ENCODE measurements at places on chromosomes 4 and X.

DNA sequence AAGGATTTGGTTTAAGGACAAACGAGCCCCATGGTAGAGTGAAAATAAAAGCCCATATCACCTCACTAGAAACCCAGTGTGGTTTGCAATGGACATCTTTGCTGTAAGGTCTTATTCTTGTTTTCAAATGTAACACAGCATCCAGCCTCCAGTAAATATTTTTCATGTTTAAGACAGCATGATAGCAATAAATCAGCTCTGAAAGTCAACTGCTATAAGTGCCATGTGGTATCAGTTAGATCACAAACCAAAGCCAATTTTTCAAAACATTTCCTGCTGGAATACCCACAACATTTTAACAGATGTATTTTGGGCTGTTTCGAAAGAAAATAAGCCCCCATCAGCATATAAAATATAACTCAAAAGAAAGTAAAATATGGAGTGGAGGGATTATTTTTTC is 24.0 kb upstream of the SCML1 start:
- no peak for DNase-seq

- no peak for DNase-seq
These were observed 169.8 kb downstream of the NHS start for GRCh38 chrX:17544821-17545220.

DNA sequence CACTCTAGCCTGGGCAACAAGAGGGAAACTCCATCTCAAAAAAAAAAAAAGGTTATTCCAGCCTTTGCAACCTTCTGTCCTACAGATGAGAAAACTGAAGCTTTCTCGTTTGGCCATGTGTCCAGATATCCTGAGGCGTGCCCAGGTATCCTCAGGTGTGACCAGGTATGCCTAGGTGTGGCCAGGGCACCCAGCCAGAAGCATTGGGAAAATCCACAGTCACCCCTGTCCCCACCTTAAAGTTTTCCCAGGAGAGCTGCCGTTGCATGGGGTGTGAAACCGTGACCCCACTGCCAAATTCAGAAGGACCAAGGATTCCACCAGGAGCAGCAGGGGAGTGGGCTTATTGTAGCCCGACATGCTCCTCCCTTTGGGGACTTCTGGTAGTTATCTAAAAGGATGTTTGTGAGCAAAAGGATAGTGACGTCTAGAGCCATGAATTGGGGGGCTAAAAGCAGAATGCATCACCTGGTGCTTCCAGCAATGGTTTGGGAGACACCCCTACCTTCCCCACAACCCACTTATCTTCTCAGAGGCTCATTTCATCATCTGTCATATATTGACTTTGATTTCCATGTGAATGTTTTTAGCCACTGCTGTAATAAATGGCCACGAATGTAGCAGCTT is 4.0 kb upstream of the DHRSX start:
- DNase-seq: no peak

GRCh38 chr4:161829591-161829990 is 334.2 kb downstream of the FSTL5 start:
- DNase-seq: no peak

- no peak for DNase-seq
These were observed 380.6 kb downstream of the INPP4B start for GRCh38 chr4:142465526-142465925.

DNA sequence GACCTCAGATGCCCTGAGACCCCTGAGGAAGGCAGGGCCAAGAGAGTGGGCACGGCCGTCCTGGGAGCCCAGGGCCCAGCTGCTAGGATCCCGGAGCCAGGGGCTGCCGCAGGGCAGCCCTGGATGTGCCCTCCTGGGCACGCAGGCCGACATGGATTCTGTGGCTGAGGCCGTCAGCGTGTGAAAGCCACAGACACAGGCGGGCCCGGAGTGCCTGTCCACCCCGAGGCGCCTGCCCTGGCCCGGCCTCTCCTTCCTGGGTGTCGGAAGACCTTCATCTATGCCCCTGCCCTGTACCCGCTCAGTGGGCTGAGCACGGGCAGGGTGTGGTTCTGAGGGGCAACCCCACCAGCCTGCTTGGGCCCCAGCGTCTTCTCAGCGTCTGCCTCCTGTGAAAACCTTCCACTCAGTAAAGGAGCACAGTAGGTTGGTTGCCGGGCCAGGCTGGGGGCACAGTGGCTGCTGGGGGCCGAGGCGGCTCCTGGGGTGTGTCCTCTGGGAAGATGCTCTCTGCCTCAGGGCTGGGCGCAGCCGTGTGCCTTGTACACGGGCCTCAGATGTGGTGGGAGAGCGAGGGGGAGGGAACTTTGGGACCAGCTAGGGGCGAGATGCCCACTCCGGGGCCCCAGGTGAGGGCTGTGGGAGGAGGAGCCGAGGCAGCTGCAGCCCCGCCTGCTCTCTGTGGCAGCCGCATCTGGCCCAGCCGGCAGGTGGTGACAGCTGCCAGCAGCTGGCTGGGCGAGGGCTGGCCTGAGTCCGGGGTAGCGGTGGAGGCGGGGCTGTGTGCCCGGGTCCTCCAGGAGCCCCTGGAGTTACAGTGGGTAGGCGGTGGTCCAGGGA is 20.8 kb downstream of the FGFRL1 start:
- no peak for DNase-seq

- no peak for DNase-seq
These were observed 297.2 kb upstream of the LDB2 start for GRCh38 chr4:17195461-17196275.
